GM18507 (cell line): ENCODE measurements at places on chromosomes 6 and 20.

DNA sequence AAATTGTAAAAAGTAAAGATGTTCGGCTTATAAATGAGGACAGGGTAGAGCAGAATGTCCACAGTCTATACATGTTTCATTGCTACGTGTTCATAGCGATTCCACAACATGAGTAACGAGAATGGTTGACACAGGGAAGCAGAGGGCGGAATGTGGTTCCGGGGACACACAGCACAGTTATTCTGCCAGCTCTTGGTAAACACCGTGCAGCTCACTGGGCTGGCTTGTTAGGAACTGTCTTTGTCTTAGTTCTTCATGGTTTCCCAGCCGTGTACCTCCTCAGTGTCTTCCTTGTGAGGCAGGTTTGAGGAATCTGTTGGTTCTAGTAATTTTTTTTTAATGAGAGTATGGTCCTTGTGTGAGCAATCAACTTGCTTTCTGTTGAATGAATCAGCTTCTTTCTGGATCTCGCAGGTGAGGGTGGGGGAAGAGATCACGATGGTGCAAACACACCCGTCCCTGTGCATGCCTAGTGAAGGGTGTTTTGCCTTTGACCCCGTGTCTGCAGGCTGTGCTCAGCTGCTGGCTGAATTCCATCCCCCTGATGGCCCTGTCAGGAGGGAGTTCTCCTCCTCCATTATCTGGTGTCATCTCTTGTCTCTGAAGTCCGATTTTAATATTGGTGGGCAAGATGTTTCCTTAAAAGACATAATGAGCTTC lies 168.2 kb downstream of the SMOC2 start:
- no peak for DNase-seq

GRCh38 chr20:3635346-3635745 lies 27.9 kb downstream of the GFRA4 start:
- no peak for DNase-seq

- no peak for DNase-seq
Observed at GRCh38 chr6:156953479-156954146, 176.4 kb downstream of the ARID1B start.

DNA sequence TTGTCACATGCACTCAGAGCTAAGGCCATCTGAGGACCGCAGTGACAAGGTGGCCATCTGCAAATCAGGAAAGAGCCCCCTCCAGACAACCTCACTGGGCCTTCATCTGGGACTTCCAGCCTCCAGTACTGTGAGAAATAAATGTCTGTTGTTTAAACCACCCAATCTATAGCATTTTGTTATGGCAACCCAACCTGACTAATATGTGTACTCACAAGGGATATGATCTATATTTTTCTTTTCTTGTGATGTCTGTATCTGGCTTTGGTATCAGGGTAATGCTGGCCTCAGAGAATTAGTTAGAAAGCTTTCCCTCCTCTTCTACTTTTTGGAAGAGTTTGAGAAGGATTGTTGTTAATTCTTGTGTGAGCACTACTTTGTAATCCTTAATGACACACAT lies 37.5 kb upstream of the ENTPD6 start:
- no peak for DNase-seq

DNA sequence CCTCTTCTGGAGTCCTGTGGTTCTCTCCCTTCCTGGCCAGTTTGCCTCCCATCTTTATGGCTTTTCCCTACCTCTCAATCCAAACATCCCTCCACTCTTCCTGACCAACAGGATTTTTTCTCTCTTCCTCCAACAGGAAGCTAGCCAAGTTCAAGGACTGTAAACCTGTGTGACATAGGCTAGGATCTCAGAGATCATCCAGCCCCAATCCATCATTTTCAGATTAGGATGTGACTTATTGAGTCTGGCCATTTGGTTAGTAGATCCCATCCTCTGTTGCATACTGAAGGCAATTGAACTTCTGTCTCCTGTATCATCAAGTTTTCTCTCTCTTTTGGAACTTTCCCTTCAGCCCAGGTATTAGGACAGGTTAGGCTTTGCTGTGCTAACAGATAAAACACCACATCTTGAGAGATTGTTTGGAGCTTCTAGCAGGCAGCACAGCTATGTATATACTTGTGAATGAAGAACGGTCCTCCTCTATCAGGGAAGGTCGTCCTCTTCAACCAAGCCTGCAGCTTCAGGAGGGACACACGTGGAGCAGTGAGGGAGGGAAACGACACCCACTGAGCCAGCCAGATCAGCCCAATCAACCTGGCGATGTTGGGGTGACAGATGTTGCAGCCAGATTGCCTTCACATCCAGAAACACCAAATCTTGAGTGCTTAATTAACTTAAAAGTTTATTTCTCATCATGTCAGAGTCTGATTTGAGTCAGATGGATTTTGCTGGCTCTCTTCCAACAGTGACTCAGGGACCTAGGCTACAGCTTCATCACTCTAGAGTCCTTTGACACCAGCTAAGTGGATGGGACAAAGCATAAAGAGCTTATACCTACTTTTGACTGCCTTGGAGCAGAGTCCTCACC lies 106.8 kb downstream of the GJA10 start:
- no peak for DNase-seq

DNA sequence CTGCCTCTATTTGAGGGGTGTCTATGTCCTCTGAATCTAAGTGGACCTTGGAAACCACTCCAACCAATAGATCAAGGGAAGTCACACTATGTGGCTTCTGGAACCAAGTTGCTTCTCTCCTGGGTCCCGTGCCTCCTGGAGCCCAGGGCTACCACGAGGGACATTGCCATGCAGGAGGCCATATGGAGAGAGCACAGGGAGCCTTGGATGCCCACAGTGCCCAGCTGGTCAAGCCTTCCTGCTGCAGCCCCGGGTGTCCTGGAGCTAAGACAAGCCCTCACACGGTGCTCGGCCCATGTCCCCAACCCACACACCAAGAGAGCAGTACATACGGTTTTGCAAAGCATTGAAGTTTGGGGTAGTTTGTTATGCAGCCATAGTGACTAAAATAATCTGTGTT lies 231.6 kb downstream of the SYNDIG1 start:
- no peak for DNase-seq

GRCh38 chr6:35804996-35805736 lies at the start of gene LHFPL5:
TSS of gene LHFPL5 (plus strand) at chr6:35805352. CDS start at chr6:35805671, 319 bp downstream.
- peak; percentile 60 for DNase-seq

GRCh38 chr20:51156041-51156982 lies 133.4 kb upstream of the KCNG1 start:
- no peak for DNase-seq

DNA sequence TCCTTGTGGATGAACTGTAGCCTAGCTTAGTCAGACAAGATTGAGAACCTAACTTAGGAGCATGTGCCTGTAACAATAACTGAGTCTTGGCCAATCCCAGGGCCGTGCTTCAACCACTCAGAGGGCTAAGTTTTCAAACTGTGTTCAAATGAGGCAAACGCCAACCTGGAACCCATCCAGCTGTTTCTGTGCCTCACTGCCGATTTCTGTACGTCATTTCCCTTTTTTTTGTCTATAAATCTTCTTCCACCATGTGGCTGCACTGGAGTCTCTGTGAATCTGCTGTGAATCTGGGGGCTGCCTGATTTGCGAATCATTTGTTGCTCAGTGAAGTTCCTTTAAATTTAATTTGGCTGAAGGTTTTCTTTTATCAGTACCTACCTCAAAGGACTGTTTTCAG lies 115.0 kb upstream of the CHD6 start:
- no peak for DNase-seq

GRCh38 chr20:46696791-46697279 lies 7.6 kb upstream of the TP53RK start:
- no peak for DNase-seq

GRCh38 chr6:317448-318144 lies 25.3 kb downstream of the DUSP22 start:
- no peak for DNase-seq

DNA sequence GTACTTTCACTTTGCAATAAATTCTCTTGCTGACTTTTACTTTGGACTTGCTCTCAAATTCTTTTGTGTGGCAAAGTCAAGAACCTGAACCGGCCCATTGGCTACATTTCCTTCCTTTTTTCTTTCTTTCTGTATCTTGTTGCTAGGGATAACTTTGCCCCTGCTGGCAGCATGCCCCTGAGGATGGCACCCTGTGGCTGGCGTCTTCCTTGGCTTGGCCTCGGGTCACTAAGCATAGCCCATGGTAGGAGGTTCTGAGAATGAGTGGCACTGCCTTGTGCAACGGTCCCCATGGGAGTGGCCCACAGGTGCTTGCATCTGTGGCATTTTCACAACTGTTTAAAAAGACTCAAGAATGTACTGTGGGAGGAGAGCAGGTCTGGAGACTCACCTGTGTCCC lies 14.0 kb upstream of the HLA-F start:
- no peak for DNase-seq

DNA sequence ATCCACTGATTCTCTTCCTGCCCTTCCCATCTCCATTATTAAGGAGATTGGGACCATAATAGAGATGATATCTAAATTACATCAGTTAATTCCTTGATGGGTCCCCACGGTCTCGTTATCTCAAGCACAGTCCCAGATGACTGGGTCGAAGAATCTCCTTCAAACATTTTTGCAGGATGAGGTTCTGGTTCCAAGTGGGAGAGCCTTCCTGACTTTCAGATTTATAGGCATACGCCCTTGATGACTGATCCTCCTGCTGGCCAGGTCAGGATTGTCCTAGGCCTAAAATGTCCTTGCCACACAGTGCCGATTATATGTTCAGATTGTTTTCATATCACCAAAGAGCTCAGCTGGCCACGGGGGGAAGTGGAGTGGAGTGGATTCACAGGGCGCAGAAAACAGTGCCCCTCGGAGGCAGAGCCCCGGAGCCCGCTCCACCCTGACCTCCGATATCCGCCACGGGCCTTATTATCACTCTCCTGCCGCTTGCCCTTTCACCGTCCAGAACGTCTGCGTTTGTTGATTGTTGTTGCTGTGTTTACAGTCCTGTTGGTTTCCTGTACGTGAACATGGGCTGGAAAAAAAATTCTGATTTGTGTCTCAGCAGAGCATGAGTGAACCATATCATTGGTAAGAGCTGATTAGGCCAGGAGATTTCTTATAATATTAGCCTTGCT lies 8.9 kb downstream of the BMP6 start:
- DNase-seq = no peak
